ENCODE measurements at places on chromosomes 3 and 15. TPM values are rescaled to one million over a fixed set of nuclear protein-coding genes. Genes with fewer than 3 reads are reported as not detected.

The GOLGA8J gene
- total RNA-seq: not detected

The BTLA gene
- 0.05 TPM for total RNA-seq

The CAMK2N2 gene
- not detected for total RNA-seq

The LRRIQ4 gene
- not detected for total RNA-seq

The IL5RA gene
- not detected for total RNA-seq

The P2RY13 gene
- not detected for total RNA-seq

The ASB14 gene
- not detected for total RNA-seq

The SPSB4 gene
- total RNA-seq: 0.05 TPM

The CELSR3 gene
- 0.17 TPM for total RNA-seq

The KCNAB1 gene
- total RNA-seq: 0.17 TPM

The MKRN3 gene
- 0.88 TPM for total RNA-seq

Data from dermis blood vessel endothelial cell (primary cell).